Erythroblast (primary cell): ENCODE measurements at places on chromosomes 11 and 22.

DNA sequence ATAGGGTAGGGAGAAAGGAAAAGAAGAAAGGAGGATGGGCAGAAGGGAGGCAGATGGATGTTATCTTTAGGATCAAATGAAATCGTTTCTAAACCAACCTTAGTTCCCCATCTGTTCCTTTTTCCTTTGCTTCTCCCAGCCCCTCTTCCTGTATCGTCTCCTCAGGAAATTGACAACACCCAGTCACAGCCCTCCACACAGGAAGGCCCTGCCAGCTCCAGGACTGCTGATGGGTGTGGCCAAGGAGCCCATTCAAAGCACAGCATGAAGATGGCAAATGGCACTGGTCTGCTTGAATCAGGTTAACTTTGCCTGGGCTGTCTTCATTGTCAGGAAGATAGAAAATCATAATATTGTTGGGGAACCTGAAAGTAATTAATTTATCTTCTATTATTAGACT lies 164.8 kb downstream of the C11orf87 start:
- no peak for DNase-seq

DNA sequence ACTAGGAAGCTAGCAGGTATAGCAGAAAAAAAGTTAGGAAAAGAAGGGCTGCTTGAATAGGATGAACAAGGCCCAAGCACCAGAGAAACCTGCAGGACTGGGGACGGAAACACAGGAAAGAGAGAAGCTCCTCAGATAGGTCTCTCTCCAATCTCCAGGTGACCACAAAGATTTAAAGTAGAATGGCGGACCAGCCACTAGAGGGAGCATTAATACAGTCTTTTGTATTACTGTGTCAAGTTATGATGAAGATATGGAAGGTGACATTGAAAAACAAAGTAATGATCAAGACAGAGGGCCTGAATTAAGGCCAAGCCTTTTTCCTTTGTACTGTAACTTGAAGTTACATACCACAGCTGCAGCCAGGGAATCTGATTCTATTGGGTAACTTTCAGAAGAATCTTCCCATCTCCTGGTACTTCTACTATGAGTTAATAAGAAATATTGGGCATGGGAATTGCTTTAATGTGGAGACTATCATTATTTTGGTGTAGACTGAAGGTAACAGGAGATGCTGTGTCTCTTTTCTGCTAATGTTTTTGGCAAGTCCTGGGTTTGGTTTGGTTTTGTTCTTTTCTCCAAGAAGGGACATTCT lies 33.8 kb downstream of the OR2AG2 start:
- DNase-seq: peak; percentile 62

DNA sequence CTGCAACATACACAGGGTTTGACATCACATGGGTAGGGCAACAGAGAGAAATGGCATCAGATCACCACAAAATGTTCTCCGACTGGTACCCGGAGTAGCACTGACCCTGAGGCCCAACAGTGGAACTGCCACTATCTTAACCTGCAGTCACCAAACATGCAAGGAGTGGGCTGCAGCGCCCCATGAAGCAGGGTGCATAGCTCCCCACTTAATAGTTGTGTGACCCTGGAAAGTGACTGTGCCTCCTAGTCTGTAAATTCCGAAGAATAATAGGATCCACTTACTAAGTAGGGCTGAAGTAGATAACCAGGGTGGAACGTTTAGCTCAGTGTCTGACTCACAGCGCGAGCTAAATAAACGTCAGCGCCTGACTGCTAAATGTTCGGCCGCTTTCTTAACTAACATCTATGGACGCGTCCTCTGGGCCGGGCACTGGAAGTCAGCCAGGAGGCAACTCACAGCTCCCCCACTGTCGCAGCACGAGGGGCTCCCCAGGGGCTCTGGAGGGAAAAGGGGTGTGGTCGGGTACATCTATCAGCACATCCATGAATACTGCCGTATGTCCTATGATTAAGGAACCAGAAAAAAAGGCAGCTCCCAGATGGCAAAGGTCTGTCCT lies 777 bp downstream of the LTO1 start:
- peak; percentile 89 for DNase-seq

GRCh38 chr11:122696662-122697061 lies 41.1 kb downstream of the UBASH3B start:
- DNase-seq: peak; percentile 55

DNA sequence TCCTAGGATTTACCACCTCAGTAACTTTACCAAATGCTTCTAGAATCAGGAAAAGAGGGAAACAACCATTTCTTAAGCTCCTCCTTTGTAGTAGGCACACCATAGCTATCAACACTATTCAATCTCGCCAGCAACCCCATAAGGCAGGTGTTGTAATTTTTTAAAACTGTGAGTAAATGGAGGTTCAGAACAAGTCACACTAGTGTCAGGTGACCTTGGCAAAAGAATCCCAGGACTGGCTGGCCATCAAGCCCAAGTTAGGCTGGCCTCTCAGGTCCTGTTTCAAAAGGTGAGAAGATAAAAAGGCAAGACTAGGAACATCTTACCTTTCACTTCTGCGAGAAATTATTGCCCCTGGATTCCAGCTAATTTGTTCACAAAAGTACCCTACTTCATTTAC lies 713 bp downstream of the TOP3B start:
- DNase-seq: peak; percentile 45

DNA sequence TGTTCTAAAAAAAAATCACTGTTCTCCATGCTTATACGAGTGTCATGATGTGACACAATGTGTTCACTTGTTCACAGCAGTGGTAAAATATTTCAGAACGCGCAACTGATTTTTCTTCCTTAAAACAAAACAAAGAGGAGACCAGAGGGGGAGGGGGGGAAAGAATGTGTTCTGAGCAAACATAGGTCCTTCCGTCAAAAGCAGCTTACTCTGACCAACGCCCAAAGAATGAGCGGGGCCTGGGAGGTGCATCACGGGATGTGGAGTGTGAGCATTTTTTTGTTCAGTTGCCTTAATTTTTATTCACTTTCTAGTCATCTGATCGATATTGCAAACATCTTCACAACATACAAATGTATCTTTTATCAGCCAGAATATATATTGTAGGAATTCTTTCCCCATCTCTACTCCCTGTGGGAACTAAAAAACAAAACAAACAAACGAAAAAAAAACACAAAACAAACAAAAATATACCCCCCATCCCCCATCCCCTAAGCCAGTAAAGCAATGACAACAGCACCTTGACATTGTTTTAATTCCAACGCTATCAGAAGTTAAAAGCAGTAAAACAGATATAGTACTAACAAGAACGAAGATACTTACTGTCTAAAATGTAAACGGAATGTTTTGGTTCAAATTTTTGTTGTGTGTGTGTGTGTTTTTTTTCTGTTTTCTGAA lies 43.3 kb downstream of the BDNF start:
- no peak for DNase-seq

GRCh38 chr11:14150878-14151277 lies 188.4 kb downstream of the SPON1 start:
- no peak for DNase-seq

DNA sequence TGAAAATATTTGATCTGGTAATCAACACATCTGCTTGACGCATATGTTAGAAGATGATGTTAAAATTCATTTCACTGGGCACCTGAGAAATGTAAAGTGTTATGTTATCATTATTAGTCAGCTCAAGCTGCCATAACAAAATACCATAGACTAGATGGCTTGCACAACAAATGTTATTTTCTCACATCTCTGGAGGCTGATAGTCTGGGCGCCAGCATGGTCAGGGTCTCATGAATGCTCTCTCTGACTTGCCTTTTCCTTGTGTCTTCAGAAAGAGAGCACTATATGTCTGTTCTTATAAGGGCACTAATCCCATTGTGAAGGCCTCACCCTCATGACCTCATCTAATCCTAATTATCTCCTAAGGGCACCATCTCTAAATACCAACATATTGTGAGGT lies 435.3 kb downstream of the NELL1 start:
- no peak for DNase-seq

GRCh38 chr22:30694171-30694639 lies 469 bp upstream of the OSBP2 start:
- DNase-seq: peak; percentile 17

- DNase-seq: no peak
Observed at GRCh38 chr22:18103527-18104269, 6.9 kb upstream of the TUBA8 start.

GRCh38 chr11:46649180-46649738 lies 31.9 kb downstream of the ATG13 start:
- DNase-seq: no peak

DNA sequence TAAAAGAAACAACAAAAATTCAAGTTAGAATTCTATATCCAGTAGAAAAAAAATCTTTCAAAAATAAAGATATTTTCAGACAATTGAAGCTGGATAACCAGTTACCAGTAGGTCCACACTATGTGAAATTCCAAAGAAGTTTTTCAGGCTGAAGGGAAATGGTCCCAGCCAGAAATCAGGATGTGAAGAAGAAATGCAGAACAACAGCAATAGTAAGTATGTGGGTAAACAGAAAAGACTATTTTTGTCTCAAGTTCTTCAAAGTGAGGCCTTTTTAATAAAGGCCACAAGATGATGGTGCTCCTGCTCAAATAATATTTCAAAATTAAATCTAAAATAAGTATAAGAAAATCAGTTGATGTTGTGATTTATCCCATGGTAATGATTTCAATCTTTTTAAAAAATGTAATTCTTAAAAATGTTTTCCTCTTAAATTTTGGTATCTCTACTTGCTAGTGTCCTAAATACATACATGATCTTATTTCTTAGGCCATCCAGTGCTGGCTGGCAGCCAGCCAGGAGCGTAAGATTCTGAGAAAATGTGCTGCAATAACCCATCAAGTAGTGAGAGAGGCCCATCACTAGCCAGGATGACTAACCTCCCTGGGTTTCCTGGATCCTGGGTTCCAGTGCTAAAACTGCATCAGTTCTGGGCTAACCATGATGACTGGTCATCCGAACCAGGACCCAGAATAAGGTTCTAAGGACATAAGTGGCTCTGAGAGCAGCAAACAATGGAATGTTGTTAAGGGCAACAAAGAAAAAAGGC lies 15.6 kb upstream of the UCP3 start:
- peak; percentile 84 for DNase-seq

DNA sequence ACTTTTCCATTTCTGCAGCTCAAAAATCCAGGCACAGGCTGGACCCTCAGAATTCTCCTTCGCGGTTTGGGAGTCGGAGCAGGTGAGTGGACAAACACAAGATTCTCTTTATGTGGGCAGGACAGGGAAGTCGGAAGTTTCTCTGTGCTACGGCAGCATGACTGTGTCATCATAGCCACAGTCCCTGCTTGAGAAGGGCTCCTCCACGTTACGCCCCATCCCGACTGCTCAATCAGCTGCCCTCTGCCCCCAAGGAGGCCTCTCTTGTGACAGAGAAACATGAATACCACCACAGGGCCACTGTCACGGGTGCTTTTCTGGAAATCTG lies 89.0 kb upstream of the SHISAL1 start:
- no peak for DNase-seq

DNA sequence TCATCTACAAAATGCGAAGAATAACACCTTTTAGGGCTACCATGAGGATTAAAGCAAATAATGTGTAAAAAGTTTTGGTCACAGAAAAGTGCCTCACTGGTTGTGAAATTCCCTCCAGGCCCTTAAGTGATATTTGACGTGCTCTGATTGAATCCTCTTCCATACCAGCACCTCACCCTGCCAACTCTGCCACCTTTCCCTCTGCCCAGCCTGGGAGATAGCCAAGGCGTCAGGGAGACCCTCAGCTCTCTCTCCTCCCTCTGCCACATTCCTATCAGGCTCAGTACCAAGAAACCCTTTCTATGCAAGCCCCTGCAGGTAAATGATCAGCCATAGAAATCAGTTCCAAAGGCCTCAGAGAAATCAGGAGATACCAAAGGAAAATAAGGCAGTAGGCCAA lies 21.4 kb downstream of the PLEKHA7 start:
- DNase-seq: no peak
